ENCODE measurements at places on chromosomes 13 and 19. TPM values are rescaled to one million over a fixed set of nuclear protein-coding genes. Genes with fewer than 3 reads are reported as not detected.

The STAP2 gene
- total RNA-seq, result 17.4 TPM

The MKNK2 gene
- total RNA-seq, result 245 TPM

The DCLK1 gene
- total RNA-seq, result 3.4 TPM

The DENND1C gene
- 0.92 TPM for total RNA-seq

The TARM1 gene
- total RNA-seq, result not detected

The RSPH6A gene
- 0.08 TPM for total RNA-seq

The SOX1 gene
- not detected for total RNA-seq

DNA sequence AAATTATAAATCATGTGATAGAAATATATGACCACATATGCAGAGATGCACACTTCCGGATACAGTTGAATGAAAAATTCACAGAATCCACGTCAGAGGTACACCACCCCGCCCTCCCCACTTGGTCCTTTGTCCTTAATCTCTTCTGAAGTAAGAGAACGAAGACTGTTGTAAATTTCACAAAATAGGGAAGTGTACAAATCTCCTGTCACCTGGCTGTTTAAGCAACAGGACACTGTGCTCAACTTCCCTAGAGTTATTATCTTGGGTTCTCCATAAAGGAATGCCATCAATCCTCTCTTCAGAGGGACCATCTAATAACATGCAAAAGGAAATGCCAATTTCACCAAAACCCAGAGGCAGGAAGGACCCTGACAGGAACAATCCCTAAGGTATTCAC lies 10.5 kb upstream of the CEACAM6 start:
- DNase-seq, result no peak

- DNase-seq, result no peak
These were observed 30.3 kb downstream of the CRYL1 start for GRCh38 chr13:20495087-20496023.

DNA sequence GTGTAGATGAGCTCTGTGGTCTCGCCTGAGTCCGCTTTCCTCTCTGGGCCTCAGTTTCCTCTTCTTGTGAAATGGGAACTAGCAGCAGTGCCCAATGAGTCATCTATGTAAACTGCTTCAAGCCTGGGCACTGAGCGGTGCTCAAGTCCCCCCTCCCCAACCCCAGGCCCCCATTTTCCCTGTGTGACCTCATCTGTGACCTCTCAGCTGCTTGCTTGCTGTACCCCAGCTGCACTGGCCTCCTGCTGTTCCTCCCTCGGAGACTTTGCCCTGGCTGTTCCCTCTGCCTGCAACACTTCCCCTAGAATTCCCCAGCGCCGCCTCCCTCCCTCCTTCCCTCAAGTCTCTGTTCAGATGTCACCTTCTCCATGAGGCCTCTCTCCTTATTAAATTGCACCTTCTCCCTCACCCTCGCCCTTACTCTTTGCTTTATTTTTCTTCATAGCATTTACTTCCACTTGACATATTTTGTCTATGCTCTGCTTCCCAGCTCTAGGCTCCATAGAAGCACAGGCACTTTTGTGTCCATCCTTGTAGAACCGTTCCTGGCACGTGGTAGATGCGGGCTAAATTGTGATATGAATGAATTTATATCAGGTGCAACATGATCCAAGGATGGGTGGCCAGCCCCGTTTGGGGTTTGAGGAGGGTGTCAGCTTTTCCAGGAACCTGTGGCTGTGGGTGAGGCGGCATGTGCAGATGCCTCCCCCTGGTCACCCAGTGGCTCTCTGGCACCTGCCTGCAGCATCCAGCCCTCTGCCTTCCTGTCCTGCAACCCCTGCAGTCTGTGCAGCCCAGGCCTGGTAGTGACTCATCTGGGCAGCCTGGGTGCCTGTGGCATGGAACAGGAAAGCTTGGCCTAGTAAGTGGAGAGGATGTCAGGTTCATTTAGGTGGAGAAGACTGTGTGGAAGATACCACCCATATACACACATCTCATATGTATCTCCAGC lies 26.3 kb downstream of the SIPA1L3 start:
- DNase-seq, result peak; percentile 16

DNA sequence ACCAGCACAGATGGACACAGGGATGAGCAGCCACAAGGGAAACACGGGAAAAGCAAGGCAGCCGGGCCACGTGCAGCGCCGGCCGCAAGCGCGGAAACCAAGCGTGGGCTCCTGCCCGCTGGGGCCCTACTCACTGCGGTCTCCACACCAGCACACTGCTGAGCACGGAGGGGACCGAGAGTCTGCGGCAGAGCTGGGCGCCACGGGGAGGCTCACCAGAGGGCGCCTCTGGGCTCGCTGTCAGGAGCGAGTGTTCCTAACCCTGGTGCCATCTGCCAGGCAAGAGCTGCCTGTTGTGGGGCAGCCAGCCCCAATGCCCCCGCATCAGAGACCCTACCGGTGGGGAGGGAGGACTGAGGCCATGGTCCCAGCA lies 26.5 kb downstream of the MPND start:
- DNase-seq, result no peak

DNA sequence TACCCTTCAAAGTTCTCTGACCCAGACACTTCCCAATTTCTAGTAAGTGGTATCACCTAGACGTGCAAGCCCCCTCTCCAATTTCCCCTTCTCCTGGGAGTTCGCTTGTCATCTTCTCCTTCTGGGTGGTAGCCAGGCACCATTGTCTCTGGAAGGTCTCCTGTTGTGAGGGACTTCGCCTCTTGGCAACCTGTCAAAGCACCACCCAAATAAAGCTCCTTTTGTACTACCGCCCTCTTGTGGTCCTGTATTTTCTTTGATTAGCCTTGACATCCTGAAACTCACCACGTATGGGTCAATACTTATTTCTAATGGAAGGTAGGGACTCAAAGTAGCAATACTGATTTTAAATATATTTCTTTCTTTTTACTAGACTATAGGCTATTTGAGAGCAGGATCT lies 8.2 kb downstream of the GPC5 start:
- no peak for DNase-seq

- DNase-seq, result no peak
These were observed 32.7 kb downstream of the VSTM1 start for GRCh38 chr19:54030895-54031586.

DNA sequence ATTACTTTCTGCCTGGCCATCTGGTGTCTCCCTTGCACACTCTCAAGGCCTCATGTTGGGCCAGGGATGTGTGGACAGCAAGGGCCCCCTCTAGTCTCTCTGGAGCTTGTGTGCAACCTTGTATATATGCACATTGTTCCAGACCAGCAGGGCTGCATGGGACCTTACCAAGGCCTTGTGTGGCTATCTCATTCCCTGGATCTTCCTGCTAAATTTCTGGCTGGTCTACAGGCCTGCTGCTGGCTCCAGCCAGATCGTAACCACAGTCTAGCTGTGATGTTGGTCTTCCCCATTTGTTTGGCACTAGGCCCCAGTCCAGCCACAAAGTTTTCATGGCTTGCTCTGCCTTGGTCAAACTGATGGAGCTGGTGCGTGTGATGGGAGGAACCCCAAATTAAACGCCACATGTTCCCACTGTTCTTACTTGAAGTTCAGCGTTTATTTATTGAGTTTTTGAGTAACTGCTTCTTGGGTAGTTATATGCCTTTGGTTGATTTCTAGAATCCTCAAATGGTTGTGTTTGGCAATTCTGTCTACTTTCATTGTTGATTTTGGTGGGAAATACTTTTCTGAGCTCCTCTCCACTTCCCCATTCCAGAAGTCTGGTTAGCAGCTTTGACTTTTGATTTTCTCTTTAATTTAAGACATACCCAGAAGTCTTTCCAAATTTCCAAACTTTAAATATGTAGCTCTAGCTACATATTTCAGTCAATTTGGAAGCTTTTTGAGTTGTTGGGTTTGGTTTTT lies 56.4 kb downstream of the SIPA1L3 start:
- DNase-seq, result no peak

GRCh38 chr13:44299152-44299943 lies 74.3 kb upstream of the SERP2 start:
- no peak for DNase-seq

GRCh38 chr19:40529093-40529954 lies 47.3 kb upstream of the SHKBP1 start:
- DNase-seq, result peak; percentile 88

DNA sequence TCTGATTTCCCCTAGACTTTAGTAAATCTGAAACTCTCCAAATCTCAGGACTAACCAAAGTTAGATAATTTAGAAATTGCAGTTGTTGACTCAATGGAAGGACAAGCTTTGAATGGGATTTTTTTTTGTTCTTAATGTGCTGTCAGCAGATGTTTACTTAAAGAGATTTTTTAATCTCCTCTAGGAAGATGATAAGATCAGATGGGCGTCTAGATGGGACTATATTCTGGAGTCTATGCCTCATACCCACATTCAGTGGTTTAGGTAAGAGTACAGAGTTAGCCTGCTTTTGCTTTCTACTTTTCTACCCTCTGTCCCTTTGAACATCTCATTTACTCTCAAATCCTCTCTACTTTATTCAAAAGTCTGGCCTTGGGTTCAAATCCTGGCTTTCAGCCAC lies 39.3 kb downstream of the TM9SF2 start:
- no peak for DNase-seq

Data from pancreas (tissue), 10 donors.